ENCODE measurements at places on chromosomes 7 and 10.

GRCh38 chr10:78742730-78743615 lies 325.8 kb upstream of the ZMIZ1 start:
- DNase-seq: no peak

- DNase-seq: no peak
These were observed 119.5 kb upstream of the CAV2 start for GRCh38 chr7:116380025-116380424.

GRCh38 chr7:102321351-102322201 lies 34.7 kb downstream of the SPDYE6 start:
- DNase-seq: no peak

GRCh38 chr7:69935107-69935506 lies 336.8 kb downstream of the AUTS2 start:
- no peak for DNase-seq

GRCh38 chr10:61837755-61838171 lies 63.7 kb upstream of the ARID5B start:
- DNase-seq: no peak

DNA sequence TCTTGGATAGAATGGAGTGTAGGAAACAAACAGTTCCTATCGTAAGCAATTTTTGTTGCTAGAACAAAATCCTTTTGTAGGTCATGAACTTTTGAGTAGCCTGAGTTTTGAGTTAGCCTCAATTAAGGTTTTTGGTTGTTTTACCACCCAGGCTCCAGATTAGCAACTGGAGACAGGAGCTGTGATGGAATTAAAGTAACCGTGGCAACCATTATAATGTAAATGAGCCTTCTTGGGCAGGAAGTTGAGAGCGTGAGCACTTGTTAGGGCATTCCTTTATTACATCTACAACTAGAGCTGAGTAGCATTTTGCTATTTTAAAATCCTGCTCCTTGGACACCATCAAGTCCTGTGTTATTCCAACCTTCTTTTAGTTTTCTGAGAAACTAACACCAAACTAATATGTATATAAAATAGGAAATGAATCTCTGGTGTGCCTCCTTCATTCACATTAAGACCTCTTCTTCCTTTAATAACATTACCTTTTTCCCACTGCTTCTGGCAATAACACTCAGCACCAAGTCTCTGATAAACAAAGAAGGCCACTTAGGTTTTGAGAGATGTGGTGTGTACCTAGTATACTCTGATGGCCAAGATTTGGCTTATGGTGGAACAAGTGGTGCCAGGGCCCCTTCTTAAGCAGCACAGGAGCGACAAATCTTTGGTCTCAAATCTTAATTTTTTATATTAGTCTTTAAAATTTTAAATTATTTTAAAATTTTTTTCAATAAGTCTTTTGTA lies 34.0 kb downstream of the AHCYL2 start:
- DNase-seq: no peak

DNA sequence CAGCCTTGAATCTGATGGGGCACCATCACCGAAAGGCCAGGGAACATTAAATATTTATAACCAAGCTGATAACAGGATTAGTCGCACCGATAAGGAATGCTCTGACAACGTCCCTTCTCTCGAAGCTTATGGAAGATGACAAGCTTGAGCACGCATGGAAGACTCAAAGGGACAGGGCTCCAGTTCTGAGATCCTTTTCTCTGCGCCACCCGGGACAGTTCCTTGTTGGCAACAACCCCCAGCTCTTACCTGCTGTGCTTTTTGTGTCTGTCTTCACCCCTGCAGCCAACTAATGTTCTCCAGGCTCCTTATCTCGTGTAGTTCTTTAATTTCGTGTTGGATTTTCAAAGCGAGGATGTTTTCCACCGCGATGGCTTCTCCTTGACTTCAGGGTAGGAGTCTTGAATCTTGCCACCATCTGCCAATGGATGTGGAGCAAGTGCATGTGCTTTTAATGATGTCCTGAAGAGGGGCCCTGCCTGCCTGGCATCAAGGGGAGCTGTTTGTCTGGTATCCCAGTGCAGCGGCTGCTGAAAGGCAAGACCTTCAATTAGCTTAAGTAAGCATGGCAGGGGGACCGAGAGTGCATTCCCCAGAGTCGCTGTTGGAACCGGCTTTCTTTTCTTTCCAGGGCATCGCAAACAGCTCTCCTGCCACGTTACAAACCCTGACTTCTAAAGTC lies 354 bp upstream of the FERD3L start:
- DNase-seq: no peak

- no peak for DNase-seq
These were observed 76.8 kb downstream of the LANCL2 start for GRCh38 chr7:55441774-55442522.

DNA sequence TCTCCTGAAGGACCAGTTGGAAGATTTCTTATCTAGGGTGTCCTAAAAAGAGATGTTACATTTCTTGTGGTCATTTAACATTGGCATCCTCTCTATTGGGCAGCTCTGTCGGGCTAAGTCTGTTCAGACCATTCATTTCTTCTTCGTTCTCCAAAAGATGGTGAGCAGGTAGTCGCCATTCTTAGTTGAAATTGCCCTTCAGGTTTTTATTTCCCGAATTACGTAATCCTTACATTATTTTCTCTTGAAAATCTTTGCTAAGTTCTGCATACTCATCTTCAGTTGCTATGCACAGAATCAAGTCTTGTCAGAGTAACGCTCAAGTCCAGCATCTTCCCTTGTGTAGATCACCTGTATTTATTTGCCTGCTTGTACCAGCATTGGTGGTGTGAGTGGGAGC lies 53.6 kb downstream of the DAGLB start:
- DNase-seq: no peak

- DNase-seq: peak; percentile 22
These were observed 9.4 kb downstream of the SH3PXD2A start for GRCh38 chr10:103845972-103846371.

- no peak for DNase-seq
These were observed 971 bp downstream of the AEBP1 start for GRCh38 chr7:44104860-44105771.

- DNase-seq: no peak
These were observed 154.4 kb upstream of the C7orf33 start for GRCh38 chr7:148436135-148436534.

DNA sequence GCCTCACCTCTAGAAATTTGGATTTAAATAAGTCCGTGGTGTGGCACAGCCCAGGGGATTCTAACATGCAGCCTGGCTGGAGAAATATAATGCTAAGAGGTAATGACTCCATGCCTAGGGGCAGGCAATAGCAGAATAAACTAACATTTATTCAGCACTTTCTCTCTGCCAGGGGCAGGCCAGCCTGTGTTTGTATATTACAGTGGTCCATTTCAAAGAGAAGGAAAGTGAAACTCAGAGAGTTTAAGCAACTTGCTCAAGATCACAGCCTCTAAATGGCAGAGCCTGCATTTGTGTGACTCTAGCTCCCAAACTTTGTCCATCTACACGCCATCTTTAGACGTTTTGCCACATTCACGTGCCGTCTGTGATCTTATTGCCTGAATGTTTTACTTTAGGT lies 6.7 kb upstream of the LRRC18 start:
- DNase-seq: no peak

DNA sequence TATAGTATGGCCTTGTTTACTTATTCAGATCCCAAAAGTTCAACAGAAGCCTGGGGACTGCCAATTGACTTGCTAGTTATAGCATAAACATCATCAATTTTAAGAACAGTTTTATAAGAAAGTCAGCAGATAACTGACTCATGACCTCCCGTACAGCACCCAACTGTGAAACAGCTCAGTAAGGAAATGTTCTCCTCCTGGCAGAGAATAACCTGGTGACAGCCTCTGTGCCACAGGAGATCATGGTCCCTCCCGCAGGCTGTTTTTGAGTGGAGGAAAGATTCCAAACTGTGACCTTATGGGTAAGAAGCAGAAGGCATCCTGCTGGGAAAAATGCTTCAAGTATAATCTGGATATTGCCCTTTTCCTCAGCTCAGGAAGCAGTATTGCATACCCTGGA lies 182.5 kb downstream of the SEMA3D start:
- DNase-seq: no peak

GRCh38 chr7:18619311-18619710 lies 123.8 kb downstream of the HDAC9 start:
- DNase-seq: no peak

DNA sequence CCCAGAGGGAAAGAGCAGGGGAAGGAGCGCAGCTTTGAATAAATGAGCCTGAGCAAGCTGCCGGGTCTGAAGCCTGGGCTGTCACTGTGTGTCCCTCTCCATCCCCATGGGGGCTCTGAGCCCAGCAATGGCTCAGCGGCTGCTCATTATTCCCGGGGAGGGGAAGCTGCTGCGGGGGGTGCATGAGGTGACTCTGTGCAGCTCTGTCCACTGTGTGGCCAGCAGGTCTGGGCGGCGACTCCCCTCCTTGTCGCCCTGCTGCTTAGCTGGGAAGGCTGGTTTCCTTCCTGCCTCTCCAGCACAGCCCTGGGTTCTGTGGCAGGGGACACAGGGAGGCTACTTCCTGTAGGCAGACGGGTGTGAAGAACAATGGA lies 234.2 kb downstream of the PRPF18 start:
- no peak for DNase-seq
